RPMI8226 (cell line): ENCODE measurements at places on chromosomes 11 and 22.
A peak's percentile ranks its signal among the peaks of the same experiment; 100 is the strongest.

DNA sequence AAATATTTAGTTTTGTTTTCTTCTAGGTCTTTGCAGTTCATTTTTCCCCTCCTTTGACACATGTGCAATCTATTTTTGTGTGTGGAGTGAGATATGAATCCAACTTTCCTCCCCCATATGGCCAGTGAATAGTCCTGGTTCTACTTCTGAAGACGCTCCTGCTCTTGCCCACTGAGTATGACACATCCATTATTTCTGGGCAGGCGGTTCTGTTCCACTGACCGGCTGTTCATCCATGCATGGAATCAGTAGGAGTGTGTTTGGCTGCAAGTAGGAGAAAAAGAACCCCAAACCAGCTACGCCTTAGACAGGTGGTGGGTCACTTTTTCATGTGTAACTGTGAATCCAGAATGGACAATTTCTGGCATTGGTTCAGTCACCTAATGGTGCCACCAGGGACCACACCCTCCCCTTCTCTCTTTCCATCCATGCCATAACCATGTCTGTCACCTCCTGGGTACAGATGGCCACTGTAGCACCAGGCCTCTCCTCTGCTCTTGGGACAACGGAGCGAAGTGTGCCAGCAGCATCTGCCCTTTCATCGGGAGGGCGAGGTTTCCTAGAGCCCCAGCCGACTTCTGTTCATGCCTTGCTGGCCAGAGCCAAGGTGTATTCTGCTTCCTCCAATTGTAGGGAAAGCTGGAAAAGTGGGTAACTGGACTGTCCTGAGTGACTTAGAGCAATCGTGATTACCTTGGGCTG lies 67.4 kb upstream of the SLC22A12 start:
- DNase-seq: no peak

DNA sequence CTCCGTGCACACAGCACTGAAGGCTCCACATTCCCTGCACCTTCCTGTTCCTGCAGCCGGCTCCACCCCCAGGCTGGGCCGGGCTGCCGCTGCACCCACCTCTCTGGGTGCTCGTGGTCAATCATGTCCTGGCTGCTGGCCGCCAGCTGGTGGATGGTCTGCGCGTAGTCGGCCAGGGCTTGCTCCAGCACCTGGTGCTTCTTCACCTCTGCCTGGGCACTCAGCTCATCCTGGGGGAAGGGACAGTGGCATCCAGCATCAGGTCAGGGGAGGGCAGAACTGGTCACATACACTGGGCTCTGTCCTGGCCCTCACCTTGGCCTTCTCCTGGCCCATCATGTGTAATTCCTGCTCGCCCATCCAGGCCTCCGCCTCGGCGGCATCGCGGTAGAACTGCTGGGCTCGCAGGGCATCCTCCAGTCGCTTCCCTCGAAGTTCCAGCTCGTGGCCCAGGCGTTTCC lies 15.2 kb upstream of the RBM4B start:
- no peak for DNase-seq

- DNase-seq: peak; percentile 64
These were observed 132.3 kb upstream of the PARVA start for GRCh38 chr11:12245091-12245490.

- no peak for DNase-seq
These were observed 75.4 kb downstream of the TRPC6 start for GRCh38 chr11:101508370-101508769.

- DNase-seq: no peak
These were observed 14.3 kb upstream of the SPI1 start for GRCh38 chr11:47392546-47393162.

DNA sequence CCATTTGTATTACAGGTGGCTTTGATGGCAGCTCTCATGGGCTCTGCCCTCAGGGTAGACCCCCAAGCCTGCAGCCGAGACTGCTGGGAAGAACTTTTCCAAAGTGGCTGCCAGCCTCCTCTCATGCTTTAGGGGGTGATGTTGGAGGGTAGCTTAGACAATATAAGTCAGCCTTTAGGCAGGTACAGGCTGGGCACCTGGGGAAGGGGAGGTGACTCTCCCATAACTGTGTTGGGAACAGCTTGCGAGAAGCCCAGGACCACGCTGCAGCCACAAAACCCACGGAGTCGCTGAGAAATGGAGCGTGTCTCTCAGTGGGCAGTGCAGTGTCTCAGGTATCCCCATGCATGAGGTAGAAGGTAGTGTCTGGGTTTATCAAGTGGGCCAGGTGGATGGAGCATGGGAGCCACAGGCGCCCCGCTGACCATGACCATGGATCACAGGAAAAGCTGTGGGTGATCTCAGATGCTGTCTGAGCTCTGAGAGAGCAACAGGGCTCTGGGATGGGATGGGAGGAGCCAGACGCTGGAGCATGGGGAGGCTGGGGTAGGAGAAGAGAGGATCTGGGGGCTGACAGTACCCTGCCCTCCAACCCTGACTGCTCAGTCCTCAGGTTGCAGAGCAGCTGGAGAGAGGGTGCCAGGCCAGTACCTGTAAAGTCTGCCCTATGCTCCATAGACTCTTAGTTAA lies 115.2 kb downstream of the FEZ1 start:
- no peak for DNase-seq

DNA sequence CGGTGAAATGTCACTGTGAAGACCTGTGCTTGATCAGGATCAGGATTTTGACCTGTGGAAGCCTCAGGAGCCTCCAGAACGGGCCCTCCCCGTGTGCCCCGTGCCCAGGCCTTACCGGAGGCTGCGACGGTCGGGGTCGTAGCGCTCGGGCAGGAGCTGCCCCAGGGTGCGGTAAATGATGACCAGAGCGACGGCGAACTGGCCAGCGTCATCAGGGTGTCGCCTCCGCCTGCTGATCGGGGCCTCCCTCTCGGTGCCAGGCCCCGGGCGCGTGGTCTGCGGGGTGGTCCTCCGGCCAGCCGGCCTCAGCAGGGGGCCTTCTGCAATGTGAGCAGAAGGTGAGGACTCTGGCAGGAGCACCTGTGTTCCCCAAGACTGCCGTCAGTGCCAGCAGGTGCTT lies 46.2 kb downstream of the TRMU start:
- no peak for DNase-seq

DNA sequence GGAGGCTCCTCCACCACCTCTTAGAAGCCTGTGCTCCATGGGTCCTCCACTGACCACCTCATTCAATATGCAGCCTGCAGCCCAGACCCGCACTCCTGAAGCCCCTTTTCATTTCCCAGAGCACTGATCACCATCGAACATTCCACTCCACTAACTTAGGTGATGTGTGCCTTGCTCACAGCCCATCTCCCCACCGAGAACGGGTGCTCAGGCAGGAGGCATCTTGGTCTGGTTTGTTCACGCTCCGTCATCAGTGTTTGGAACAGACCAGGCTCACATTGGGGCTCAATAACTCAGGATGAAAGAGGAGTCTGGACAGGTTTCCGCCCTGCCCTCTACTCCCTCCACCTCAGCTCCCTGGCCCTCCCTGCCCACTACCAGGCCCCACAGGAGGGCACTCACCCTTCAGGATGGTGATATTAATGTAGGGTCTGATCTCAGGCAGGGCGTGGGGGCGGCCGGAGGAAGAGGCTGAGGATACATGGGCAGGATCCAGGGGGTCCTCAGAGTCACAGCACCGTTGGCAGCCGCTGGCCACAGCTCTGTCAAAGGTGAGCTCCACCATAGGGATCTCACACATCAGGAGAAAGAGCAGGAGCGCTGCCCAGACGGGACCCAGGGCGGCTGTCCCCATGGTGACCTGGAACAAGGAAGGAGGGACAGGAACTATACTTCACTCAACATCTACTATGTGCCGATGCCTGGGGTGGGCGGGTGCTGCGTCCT lies 3.1 kb downstream of the C1QTNF6 start:
- DNase-seq: no peak

DNA sequence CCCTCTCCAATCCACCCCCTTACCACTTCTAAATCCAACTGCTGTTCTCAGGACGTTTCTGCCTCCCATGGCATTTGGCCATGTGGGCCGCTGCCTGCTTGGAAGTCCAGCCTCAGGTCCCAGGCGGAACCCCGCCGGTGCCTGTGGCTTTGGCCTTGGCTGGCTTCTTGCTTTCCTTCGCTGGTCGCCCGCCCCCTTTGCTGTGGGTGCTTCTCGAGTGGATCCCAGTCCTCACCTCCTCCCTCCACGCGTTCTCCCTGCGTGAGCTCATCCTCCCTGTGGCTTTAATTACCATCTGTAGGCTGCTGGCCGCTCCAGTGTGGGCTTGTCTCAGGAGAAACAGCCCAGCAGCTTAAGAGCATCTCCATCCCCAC lies 111.7 kb downstream of the NECTIN1 start:
- DNase-seq: no peak

DNA sequence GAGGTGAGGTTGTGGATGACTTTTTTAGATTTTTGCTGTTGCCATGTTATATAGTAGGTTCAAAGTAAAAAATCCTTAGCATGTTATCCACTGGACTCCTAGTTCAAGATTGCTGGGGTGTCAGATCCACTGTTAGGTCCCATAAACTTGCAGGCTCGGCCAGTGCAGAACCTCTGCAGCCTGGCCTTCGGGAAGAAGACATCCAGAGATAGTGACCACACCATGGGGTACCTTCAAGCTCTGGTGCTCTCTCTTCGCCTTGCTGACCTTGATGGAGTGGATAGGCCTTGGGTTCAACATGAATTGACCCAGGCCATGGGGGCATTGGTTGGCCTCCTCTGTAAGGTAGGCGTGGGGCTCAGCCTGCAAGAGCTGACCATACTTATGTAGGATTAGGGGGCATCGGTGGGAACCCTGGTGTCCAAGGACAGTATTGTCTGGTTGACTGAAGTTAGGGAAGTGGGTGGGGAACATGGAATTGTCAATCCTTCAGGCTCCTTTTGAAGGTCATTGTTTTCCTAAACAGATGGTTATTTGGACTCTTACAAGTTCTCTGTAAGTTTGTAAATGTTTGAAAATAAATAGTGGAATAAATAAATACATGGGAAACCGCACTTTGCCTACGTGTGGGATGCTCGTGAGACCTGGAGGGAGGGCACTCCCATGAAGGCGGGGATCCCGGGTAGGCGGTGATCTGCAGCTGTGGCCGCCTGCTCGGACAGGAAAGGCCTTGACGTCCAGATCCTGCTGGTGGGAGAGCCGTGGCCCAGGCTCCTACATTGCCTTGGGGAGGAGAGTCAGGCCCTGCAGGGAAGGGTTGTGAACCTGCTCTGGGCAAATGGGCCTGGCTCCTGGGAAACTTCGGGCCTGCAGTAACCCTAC lies 37.1 kb downstream of the BCR start:
- no peak for DNase-seq

DNA sequence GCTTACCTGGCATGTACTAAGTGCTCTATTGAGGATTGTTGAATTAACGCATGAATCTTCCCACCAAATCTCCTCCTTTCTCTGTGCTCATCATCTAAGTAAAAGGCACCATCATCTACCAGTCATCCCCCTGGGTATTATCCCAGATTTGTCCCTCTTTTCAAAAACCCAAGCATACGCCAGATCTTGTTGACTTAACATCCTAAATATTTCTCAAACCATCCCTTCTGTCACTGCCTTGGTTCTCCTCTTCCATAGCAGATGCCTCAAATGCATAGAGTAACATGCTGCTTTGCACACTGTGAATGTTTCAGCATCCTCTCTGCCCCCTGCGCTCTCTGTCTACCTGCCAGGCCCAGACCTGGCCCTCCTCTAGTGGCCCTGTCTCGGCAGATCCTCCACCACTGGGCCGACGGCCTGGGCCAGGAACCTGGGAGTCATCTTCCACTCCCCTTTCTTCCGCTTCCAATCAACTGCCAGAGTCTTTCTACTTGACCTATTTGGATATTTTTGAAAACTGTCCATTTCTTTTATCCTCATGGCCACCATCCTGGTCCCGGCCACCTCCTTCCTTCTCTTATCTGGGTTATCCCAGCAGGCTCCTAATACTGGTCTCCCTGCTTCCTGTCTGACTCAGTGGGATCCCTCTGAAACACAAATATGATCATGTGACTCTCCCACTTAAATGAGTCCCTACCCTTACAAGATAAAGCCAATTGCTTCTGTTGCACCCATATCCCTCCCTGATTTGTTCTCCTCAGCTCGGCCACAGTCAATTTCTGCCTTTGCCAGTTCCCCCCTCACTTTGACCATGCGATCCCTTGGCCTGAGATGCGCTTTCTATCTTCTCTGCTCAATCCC lies 3.4 kb upstream of the TAB1 start:
- no peak for DNase-seq

GRCh38 chr11:907668-908067 lies 2.9 kb downstream of the CHID1 start:
- peak; percentile 88 for DNase-seq

DNA sequence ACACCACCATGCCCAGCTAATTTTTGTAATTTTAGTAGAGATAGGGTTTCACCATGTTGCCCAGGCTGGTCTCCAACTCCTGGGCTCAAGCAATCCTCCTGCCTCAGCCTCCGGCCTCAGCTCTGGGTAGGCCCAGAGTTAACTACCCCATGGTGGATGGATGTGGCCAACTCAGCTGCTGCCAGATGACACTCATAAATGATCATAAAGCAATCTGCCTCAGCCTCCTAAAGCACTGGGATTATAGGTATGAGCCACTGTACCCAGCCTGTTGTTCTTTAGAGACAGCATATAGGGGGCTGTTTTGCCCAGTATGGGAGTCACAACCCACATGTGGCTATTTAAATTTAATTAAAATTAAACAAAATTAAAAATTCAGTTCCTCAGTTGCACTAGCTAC lies 54.3 kb downstream of the LARGE1 start:
- no peak for DNase-seq

- DNase-seq: no peak
These were observed 19.5 kb downstream of the PVALB start for GRCh38 chr22:36797374-36797773.

- DNase-seq: no peak
These were observed 64.0 kb upstream of the SNX19 start for GRCh38 chr11:130980071-130980862.
